Dorsolateral prefrontal cortex (tissue), 122 donors: ENCODE measurements at places on chromosomes 2 and 18.

DNA sequence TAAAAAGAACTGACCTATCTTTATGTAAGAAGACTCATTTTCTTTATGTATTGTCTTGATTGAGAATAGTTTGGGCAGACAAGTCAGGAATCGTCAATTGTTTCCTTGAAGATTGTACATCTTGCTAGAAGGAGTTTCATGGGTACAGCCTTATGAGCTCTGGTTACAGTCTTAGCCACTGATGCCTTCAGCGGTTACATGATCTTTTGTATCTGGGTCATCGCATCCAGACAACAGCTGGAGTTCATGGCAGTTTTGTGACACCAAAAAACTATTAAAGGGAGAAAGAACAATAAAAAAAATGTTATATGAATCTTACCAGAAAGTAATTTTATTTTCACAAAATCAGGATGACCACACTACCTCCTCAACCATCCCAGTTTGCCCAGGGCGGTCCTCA lies 520.5 kb upstream of the CDH7 start:
- DNase-seq: no peak

GRCh38 chr2:11907190-11907589 lies 160.8 kb downstream of the LPIN1 start:
- DNase-seq: no peak

- no peak for DNase-seq
Observed at GRCh38 chr2:143899987-143900386, 619.9 kb downstream of the ZEB2 start.

- no peak for DNase-seq
Observed at GRCh38 chr2:164868563-164869419, 27.2 kb upstream of the COBLL1 start.

DNA sequence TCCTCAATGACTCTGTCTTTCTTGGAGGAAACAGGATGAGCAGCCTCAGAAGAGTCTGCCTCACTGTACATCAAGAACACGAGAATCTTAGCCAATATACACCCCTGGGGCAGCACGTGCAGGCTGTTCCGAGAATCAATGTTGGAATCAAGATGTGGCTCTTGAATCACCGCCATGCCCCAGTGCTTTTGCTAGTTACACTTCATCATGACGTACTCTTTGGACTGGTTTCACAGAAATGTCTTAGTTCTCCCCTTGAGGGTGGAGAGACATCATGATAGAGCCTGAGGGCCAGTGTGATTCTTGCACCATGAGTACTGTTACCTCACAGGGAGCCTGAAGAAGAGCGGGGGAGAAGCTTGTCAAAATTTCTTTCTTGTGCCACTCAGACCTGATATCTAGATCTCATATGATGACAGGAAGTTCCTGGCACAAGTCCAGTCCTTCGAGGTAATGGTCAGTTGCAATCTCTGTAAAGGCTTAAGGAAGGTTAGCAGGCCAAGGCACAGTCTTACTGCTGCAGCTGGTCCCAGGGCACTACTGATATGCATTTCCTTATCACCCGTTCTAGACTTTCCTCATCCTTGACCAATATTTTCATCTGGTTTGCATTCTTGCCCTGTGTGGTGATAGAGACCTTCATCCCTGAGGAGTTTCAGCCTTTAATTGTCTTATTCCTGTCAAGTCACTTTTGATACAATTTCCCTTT lies 28.2 kb upstream of the STAT4 start:
- no peak for DNase-seq

GRCh38 chr18:53747210-53747609 lies 477.3 kb downstream of the MBD2 start:
- no peak for DNase-seq

GRCh38 chr2:37232131-37232933 lies 874 bp downstream of the NDUFAF7 start:
- no peak for DNase-seq

DNA sequence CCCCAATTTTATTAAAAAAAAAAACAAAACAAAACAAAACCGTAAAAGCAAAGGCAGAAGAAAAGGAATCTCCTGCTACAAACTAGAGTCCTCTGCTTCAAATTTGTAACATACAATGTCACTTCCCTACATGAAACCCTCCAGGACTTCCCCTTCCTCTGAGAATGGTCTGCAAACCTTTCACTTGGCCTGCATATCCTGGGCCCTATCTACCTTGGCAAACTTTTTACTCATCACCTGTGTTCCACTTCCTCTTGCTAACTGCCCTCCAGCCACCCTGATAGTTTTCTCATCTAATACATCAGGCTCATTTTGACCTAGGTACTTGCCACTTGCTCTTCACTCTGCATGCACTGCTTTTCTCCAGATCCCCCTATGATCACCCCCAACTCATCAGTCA lies 255.5 kb downstream of the ETAA1 start:
- DNase-seq: no peak

DNA sequence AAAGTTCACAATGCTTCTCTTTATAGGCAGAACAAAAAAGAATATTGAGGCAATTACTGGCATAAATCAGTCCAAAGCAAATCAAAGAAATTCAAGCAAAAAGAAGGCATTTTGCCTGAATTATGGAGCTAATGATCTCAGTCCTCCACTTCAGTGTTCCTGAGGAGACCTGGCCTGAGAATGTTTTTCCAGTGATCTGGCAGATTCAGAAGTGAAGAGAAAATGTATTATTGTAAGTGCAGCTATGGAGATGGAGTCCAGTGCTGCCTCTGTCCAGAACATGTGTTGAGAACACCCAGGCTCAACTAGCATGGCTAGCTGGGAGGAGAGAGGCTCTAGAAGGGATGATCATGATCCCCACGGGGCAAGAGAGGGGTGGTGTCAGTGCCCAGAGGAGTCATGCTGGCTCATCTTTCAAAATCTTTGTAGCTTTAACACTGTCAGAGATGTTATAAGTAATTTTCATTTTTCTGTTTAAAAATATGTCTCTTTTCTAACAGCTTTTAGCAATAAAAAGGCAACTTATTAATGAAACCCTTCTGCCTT lies 367.0 kb upstream of the RAB12 start:
- DNase-seq: no peak

- no peak for DNase-seq
Observed at GRCh38 chr2:113138428-113139322, 11.3 kb downstream of the IL1RN start.

GRCh38 chr18:58671111-58671631 lies at the start of gene MALT1:
MALT1 (plus strand) TSS chr18:58671465; CDS start chr18:58671644, 179 bp downstream.
- peak; percentile 78 for DNase-seq

- no peak for DNase-seq
Observed at GRCh38 chr2:105875241-105875640, 130.5 kb downstream of the NCK2 start.

GRCh38 chr2:96325041-96325883 lies at the start of gene ITPRIPL1:
ITPRIPL1 (plus strand) TSS chr2:96325317; CDS start chr2:96325840, 523 bp downstream.
- DNase-seq: no peak

DNA sequence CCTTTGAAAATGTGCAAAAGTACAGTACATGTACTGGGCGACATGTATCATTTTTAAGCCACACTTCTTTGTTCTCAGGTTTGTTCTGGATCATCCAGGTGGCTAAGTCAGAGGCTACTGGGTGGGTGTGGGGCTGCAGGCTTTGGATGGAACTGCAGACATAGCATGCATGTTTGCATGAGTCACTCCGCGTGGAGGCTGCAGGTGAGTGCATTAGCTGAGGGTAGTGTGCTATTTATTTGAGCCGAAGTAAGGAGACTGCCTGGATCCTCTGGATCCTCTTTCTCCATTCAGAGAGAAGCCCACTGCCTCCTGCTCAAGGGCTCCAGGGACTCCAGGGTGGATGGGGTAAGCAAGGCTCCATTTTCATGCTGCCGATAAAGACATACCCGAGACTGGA lies 9.4 kb upstream of the NEURL3 start:
- no peak for DNase-seq

DNA sequence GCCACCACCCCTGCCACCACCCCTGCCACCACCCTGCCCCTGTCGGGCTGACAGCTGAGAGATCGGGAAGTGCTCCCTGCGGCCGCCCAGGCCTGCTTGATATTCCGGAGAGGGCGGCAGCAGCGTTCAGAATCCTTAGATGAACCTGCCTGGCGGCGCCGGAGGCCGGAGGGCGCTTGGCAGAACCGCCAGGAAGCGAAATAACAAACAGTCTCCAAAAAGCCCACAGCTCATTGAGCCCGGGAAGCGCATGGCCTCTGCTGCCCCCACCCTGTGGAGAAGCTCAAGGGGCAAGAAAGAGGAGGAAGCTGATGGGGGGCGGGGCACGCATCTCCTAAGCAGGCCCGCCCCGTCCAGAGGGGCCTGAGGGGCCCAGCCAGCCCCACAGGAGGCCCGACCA lies 92.2 kb upstream of the MBOAT2 start:
- peak; percentile 48 for DNase-seq

DNA sequence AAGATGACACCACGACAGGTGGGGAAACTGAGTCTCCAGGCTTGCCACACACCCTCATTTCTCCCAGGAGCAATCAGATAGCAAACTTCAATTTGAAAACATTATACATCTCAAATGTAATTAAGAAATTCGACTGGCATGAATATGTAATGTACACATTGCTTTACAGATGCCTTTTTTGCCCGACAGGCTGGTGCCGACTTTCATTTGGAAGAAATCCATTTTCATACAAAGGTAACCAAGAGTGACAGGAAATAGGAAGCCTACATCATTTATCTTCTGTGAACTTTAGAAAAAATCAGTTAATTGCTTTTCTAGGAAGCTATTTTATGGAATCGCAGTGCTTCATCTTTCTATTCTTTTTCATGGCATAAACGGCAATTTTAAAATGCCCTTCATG lies 140.3 kb downstream of the AFF3 start:
- DNase-seq: no peak

DNA sequence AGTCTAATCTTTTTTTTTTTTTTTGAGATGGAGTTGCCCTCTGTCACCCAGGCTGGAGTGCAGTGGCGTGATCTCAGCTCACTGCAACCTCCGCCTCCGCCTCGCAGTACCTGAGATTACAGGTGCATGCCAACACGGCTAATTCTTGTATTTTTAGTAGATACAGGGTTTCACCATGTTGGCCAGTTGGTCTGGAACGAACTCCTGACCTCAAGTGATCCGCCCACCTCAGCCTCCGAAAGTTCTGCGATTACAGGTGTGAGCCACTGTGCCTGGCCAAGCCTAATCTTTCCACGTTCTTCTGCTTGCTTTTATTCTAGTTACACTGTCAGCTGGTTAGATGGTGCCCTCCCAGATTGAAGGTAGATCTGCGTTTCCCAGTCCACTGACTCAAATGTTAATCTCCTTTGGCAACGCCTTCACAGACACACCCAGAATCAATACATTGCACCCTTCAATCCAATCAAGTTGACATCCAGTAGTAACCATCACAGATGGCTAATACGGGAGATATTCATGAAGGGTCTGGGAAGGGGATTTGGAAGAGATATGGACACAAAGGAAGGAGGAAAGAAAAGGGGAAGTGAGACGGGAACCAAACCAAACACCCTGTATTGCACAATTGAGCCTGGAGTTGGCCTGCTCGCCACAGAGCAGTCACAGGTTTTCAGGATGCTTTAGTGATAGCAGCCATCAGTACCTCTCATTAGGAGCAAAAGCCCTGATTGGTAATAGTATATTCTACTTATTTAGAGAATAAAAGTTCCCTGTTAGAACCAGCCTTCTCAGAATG lies 229.8 kb downstream of the PIK3C3 start:
- DNase-seq: no peak

DNA sequence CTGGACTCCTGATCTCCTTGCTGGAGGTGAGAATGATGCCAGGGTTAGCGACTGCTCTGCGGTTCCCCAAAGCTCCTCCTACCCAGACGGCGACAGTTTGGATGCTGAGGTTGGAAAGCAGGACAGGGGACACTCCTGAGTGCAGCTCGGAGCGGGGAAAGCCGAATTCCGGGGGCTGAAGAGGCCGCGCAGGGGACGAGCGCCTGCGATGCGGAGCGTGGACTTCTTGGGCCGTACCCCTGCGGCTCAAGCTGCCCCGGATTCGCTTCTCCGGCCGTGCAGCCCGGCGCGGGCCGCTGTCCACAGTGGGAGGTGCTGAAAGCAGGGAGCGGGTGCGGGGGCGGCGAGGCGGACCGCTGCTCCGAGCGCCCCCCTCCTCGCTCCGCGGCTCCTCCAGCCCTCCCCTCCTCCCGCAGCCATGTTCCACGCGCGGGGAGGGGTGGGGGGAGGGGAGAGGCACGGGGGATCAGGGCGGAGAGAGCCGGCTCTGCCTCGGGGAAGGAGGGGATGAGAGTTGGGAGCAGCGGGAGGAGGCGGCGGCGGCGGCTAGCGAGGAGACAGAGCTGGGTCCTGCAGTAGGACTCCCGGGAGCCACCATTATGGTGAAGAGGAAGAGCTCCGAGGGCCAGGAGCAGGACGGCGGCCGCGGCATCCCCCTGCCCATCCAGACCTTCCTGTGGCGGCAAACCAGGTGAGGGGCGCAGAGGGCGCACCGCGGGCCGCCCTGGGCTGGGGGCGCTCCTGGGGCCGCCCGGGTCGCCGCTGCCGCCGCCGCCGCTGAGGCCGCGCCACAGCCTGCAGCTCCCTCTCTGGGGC lies at the start of gene UNC80:
TSS of gene UNC80 (plus strand) at position 359 of the 816 bp plus-strand sequence. CDS start at position 600, 241 bp downstream.
- peak; percentile 75 for DNase-seq

DNA sequence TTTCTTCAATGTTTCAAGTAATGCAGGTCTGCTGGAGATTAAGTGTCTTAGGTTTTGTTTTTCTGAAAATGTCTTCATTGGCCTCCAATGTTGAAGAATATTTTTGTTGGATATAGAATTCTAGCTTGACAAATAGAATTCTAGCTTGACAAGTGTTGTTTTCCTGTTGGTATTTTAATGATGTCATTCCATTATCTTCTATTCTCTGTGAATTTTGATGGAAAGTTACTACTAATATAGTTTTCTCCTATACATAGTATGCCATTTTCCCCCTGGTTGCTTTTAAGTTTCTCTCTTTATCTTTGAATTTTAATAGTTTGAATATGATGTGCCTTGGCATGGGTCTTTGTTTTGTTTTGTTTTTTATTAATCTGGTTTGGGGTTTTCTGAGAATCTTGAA lies 119.9 kb downstream of the RAPGEF4 start:
- no peak for DNase-seq

DNA sequence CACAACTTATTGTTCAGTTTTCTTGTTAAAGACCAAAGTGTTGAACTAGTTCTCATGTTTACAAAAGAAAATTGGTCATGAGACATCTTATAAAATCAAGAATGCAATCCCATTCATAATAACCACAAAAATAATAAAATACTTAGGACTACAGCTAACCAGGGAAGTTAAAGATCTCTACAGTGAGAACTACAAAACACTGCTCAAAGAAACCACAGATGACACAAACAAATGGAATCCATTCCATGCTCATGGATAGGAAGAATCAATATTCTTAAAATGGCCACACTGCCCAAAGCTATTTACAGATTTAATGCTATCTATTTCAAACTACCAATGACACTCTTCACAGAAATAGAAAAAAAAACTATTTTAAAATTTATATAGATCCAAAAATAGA lies 1354.8 kb upstream of the CDH2 start:
- DNase-seq: no peak

DNA sequence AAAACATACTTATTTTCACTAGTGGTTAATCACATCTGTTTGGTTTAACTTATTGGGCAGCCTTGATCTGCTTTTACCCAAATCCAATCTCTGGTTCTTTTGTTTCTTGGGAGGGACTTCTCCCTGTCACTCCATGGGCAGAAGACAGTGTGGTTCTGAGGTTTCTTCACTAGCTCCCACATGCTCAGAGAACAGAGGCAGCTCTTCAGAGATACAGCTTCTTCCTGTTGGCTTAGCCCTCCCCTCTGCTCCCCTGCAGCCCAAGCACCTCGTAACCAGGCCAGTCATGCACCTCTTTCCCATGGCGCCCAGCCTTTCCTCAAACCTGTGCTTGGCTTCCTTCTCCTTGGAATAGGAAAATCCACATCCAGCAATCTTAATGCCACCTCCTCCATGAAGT lies 32.8 kb downstream of the SLC9A2 start:
- DNase-seq: no peak
